ENCODE measurements at places on chromosomes 16 and 17.

- no peak for DNase-seq
Observed at GRCh38 chr17:61647047-61647446, 56.0 kb upstream of the NACA2 start.

DNA sequence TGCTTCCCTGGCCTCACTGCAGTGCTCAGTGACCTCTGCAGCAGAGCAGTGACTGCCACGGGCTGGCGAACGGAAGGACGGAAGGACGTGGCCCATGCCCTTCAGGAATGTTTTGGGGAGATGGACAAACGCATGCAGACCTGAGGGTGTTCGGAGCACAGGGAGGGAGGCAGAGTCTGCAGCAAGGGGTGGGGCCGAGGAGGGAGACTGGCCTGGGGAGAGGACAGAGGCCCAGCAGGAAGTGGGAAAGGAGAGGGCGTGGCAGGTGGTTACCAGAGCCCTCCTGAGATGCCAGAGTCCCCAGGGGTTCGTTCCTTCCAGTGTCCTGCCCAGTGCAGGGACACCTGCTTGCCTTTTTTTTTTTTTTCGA lies 21.9 kb downstream of the ADORA2B start:
- peak; percentile 53 for DNase-seq

DNA sequence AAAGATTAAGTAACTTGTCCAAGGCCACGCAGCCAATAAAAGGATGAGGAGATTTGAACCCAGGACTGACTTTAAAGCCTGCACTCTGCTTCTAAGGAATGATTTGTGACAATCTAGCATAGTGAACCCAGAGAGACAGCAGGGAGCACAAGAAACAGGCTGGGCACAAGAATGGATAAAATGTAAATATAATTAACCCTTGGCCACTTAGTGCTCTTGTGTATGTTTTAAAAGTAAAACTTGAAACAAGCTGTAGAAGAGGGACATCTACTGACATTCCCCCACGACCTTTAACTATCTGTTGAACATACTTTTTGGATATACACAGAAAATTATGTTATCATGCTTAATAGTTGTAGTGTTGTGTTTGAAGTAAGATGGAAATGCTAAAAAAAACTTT lies 141.9 kb upstream of the PMFBP1 start:
- DNase-seq = no peak

GRCh38 chr17:50188921-50189549 lies 12.4 kb downstream of the COL1A1 start:
- DNase-seq = no peak

- no peak for DNase-seq
Observed at GRCh38 chr17:75769536-75769935, 4.5 kb upstream of the GALK1 start.

- peak; percentile 59 for DNase-seq
Observed at GRCh38 chr17:74008196-74008595, 195.3 kb upstream of the RPL38 start.

- no peak for DNase-seq
Observed at GRCh38 chr17:29216856-29217255, 29.8 kb upstream of the CRYBA1 start.

Measured in neural progenitor cell (in vitro differentiated cells).